Activated B cell treated with CpG ODN at 0.5 μM for 24 hours (primary cell): ENCODE measurements at places on chromosomes 12 and 14. TPM values are rescaled to one million over a fixed set of nuclear protein-coding genes. Genes with fewer than 3 reads are reported as not detected.

- DNase-seq, result no peak
Measured at GRCh38 chr12:78703820-78704525, 160.6 kb upstream of the SYT1 start.

GRCh38 chr12:108697905-108698304, 33.4 kb downstream of the CORO1C start:
- DNase-seq, result no peak

DNA sequence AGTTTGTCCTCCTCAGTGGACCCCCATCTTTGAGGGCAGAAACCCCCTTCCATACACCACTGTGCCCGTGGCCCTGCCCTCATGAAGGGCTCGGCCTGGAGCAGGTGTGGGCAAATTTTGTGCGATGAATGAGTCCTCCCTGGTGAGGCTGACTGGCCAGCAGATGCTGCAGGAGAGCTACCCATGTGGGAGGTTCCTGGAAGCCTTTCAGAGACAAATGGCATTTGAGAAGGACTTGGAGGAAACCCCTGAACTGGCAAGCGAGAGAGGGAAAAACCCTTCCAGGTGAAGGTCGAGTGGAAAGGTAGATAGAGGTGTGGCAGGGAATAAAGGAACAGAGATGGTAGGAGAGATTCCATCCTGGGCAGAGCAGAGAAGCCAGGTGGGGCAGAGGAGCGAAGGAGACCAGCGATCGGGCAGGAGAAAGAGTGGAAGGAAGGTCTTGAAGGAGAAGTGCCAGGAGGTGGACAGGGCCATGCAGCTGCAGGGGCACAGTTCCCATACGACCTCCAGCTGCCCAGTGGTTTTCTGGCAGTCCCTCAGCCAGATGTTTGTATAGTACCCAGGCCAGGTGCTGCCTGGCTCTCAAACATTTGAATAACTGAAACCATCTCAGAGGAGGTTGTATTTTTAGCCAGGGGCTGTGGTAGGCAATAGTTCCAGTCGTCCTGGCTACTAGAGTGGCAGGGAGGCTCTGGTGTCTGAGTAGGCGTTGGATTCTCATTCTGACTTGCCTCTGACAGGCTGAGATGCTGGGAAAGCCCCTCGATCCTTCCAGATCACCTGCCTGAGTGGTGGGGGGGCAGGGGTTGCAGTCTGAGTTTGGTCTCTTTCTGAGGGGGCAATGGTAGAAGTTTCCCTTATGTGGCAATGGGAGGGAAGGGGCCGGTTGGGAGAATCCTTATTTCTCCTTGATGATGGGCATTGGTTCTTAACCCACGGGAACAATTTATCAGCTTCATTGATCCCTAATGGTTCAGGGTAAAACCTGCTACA, 40.1 kb downstream of the FBXL14 start:
- DNase-seq, result peak; percentile 36

DNA sequence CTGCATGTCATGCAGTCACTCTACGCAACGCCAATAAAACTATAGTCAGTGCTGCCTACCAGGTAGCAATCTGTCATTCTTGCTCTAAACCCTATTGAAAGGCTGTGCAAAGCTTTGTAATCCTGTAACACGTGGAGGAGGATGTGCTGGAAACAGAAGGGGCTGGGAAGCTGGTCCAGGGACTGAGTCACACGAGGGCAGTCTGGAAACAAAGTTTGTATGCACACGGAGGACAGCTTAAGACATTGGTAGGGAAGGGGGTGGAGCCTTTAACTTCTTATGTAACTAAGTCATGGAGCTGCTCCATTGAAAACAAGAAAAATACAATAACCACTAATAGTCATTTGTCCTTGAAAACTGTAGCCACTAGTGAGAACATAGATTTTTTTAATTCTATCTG, 128.0 kb downstream of the BCAT1 start:
- no peak for DNase-seq

- peak; percentile 68 for DNase-seq
Measured at GRCh38 chr12:107607464-107608392, 77.9 kb upstream of the PWP1 start.

DNA sequence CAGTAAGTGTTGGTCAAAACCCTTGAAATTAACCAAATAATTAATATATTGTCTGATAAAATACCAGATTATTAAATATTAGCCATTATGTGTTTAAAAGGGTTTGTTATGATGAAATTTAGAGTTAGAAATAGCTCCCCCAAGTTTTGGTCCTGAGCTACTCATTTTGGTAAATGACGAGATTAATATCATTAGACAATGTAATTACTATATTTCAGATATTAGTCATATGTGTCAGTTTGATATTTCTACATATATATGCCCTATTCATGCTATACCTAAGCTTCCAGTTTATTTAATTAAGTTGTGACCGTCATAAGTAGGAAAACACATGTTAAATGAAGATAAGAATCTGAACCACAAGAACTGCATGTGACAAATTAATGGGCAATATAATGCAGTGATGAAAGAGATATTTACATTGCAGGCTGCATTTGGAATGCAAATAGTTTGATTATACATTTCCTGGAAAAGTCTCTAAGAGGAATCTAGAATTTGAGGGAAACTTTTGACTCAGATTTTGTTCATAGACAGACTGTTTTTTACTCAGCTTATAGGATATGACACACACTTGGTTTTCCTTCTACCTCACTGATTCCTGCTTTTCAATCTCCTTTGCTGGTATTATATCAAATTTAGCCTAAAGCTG, 70.5 kb downstream of the TBC1D30 start:
- DNase-seq, result no peak

DNA sequence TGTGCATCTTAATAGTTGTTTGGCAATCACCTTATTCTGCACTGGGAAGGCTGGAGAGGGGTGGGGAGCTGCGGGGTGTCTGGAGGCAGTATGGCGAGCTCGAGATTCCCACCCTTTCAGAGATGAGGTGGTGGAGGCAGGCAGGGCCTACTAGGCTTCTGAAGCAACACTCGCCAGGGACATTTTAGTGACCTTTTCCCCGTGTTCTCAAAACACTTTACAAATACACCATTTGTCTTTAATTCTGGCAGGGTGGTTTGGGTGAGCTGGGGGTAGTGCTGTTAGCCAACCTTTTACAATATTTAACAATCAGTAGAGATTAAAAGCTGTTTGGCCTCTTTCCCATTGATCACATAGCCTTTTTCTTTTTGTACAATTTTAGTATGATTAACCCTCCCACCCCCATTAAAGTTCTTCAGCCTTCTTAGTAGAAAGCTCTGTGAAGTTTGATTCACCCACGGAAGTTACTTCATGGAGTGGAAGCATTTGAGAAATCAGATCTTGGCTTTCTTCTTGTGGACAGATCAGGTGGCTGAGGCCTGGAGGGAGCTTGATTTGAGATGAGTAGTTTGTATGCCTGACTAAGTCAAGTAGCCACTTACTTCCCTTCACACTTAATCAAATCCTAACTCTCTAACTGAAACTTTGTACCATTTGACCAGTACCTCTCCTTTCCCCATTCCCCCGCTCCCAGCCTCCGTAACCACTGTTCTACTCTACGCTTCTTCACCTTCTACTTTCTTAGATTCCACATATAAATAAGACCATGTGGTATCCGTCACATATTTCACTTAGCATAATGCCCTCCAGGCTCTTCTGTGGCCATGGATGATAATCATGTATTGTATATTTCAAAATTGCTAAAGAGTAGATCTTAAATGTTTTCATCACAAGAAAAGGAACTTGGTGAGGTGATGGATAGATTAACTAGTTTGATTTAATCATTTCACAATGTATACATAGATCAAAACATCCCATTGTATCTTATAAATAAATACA, 41.0 kb downstream of the TRAF3 start:
- no peak for DNase-seq

GRCh38 chr14:23324993-23325392, 3.7 kb downstream of the PABPN1 start:
- no peak for DNase-seq

GRCh38 chr14:90513161-90514014, 116.6 kb downstream of the CALM1 start:
- no peak for DNase-seq

GRCh38 chr12:43917896-43918295, 82.0 kb downstream of the TMEM117 start:
- no peak for DNase-seq

DNA sequence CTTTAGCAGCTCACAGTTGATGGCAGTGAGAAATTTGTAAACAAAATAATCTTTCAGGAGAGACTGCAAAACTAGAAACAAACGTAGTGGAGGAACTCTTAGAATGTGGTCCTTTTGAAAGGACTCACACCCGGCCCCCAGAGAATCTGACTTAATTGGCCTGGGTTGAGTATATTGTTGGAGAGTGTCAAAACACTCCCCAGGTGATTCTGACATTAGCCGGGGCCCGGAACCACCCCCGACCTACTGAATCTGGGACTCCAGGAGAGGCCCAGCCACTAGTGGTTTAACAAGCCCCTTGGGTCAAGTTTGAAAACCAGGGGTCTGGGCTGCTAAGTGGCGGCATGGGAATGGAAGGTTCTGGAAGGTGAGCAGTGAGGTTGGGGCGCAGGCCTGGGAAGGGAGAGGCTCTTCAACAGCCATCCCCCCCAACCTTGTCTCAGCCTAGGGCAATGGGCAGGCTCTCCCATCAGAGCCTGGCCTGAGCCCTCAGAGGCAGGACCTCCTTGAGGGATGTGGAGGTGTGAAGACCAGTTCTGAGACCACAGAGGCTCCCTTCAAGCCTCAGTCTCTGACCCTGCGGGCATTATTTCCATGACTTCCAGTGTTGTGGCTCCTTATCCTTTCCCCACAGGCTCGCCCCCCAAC, 1.1 kb upstream of the ELK3 start:
- DNase-seq, result no peak

GRCh38 chr12:10364815-10365622, 24.8 kb downstream of the KLRK1 start:
- DNase-seq, result peak; percentile 35

GRCh38 chr12:58977476-58977875, 57.2 kb upstream of the LRIG3 start:
- no peak for DNase-seq

The CLEC2D gene
- total RNA-seq, result 437 and 492 TPM in 2 replicates

GRCh38 chr12:16605642-16606116, 283 bp downstream of the LMO3 start:
- DNase-seq, result no peak

The PRKD1 gene
- 5.1 and 6.7 TPM in 2 replicates for total RNA-seq

The CFL2 gene
- total RNA-seq, result 19.1 and 20.8 TPM in 2 replicates

DNA sequence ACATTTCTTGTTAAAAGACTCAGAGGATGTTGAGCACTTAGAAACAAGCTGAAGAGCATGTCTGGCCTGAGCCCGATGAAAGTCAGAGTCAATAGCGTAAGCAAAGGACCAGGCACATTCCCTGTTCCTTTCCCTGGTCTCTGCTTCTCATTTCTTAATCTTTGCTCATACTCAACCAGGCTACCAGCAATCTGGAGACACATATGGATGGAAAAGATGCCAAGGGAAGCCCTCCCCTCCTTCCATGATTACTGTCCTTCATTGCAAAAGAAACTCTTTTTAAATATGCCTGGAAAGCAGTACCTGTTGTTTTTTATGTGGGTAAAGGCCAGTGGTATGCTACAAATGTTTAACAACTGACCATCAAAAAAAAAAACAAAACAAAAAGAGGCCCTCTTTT, 44.2 kb upstream of the PLEKHG7 start:
- DNase-seq, result no peak

DNA sequence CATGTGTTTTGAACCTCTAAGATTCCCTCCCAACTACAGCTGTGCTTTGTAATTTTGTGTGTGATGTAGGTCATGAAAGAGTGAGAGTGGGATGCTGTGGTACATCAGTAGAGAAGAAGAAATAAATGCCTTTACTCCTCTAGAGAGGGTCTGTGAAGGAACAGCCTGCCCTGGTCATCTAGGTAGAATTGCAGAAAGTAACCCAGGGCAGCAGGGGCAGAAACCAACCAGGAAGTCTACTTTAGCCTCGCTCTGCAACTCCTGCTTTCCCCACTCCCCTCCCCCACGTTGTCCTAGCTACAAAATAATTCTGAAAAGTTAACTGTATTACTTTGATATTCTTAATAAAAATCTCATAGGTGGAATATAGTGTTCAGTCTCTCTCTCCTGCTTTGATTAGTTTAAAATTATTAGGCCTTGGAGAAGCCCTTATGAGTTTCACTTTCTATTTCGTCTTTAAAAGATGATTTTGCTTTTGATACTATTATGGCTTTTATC, 7.5 kb downstream of the TBK1 start:
- no peak for DNase-seq

The CLEC1B gene
- total RNA-seq, result not detected in 2 replicates

DNA sequence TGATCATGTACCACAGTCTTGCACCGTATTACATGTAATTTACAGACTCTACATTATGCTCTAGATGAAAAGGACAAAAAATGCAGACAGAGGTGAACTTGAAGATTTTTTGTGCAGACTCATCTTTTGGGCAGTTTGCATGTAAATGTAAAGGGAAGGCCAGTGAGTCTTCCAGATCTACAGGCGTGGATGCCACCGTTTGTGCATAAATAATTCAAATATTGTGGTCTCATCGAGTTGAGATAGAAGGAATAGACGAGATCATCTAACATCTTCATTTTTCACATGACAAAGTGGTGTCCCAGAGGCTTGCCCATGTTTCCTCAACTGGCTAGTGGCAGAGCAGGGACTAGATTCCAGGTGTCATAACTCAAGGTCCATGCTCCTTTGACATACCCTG, 125.2 kb downstream of the ALX1 start:
- no peak for DNase-seq

The RERG gene
- total RNA-seq, result not detected in 2 replicates

The KRT2 gene
- not detected in 2 replicates for total RNA-seq
